CD4-positive, alpha-beta T cell treated with Interleukin-6 at 100 ng/mL for 8 hours (primary cell): ENCODE measurements at places on chromosomes 5 and 9.

GRCh38 chr5:33364406-33364805 lies 76.4 kb upstream of the TARS1 start:
- DNase-seq = no peak

GRCh38 chr9:68500457-68501381 lies 40.0 kb downstream of the TMEM252 start:
- DNase-seq = no peak

GRCh38 chr9:114174876-114175771 lies 19.8 kb downstream of the COL27A1 start:
- DNase-seq = no peak

DNA sequence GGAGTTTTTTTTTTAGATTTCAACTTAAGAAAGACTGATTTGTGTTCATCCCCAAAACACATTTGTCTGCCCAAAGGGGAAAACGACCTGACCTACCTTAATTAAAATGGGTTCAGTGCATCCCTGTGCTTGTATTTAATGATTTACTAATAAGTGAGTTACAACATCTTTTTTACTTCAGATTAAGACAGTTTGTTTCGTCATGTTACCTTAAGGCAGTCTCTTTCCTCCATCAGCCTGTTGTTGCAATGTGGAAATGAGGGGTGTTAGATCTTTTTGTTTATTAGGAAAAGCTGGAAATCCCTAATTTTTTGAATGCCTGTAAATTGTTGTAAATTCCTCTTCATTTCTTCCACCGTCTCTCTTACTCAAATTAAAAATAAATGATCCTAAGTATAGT lies 177.5 kb downstream of the GDNF start:
- DNase-seq = no peak

DNA sequence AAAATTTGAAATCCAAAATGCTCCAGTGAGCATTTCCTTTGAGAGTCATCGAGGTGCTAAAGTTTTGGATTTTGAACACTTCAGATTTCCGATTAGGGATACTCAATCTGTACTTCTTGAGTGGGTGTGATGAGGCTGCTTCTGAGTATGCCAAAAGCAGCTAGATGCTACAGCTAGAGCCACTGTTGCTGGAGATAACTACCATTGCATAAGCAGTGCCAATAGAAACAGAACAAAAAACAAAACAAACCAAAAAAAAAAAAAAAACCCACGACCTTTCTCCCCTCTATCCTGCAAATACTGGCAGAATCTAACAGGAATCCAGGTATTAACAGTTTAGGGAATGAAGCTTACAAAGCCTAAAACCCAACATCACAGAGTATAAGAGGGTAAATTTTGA lies 43.5 kb downstream of the PKD2L2 start:
- DNase-seq = no peak

GRCh38 chr5:18003784-18004183 lies 369.5 kb downstream of the TAF11L14 start:
- DNase-seq = no peak

GRCh38 chr9:131467214-131467935 lies 35.3 kb upstream of the POMT1 start:
- no peak for DNase-seq

GRCh38 chr9:104855807-104856206 lies 72.1 kb downstream of the ABCA1 start:
- no peak for DNase-seq

GRCh38 chr5:62341783-62342475 lies 35.9 kb downstream of the KIF2A start:
- DNase-seq = peak; percentile 13

- no peak for DNase-seq
Observed at GRCh38 chr5:143878430-143878829, 66.5 kb downstream of the HMHB1 start.

- peak; percentile 33 for DNase-seq
Observed at GRCh38 chr9:93061791-93062763, 3.6 kb downstream of the SUSD3 start.

- no peak for DNase-seq
Observed at GRCh38 chr9:77277719-77278118, 100.4 kb downstream of the VPS13A start.

GRCh38 chr9:102101723-102102122 lies 363.3 kb upstream of the GRIN3A start:
- no peak for DNase-seq

DNA sequence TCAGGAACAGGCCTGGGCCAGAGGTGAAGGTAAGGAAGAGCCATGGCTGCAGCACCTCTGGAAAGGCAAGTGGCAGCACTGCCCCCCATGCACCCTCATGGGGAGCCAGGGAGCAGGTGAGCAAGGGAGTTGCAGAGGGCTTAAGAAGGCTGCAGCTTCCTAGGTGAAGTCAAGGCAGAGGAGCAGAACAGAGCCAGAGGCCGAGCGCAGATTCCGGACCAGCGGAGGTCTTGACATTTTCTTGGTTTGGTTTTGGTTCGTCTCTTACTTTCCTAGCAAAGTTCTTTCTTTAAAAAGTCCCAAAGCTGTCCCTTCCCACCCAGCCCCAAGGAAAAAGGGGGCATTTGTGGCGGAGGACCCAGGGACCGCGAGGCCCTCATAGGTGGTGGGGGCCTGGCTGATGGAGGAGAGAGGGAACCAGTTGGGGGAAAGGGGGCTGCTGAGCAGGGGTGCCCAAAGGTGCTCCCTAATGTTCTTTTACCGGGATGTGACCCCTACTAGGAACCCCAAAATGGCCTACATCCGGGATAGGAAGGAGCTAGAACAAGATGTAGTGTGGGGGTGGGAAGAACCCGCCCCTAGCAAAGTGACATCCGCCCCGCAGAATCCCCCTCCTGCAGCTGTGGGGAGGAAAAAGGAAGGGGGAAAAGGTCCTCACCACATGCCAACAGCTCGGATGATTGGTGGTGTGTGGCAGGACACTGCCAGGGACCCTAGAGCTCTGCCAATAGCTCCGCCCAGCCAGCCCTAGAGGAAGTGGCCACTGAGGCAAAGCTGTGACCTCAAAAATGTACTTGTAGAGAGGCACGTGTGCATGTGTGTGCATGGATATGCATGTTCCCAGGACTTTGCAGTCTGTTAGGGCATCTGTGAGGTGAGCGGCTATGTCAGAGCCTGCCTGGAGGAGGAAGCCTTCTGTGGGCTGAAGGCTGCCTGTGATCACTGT lies 914 bp upstream of the CD72 start:
- DNase-seq = peak; percentile 38

- DNase-seq = no peak
Observed at GRCh38 chr9:109278848-109279247, 42.0 kb downstream of the EPB41L4B start.

- no peak for DNase-seq
Observed at GRCh38 chr9:111965566-111966019, 69.0 kb downstream of the UGCG start.

DNA sequence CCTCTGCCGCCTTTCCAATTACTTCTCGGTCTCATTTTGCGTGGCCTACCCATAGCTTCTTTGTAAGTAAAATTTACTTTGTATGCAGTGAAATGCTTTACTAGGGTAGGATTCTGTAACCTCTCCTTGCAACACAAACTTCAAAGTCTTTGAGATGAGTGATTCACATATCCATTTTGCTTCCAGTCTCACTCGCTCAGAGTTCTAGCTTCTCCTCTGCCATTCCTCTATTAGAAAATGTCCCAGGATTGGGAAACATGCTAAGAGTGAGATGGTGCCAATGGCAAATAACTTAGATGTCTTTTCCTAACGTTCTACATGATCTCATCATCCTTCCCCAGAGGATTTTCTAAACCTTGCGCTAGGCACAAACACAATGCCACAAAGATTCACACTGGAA lies 270.5 kb upstream of the SLC30A5 start:
- DNase-seq = no peak

- DNase-seq = no peak
Observed at GRCh38 chr5:139639619-139640380, 8.3 kb upstream of the CXXC5 start.

DNA sequence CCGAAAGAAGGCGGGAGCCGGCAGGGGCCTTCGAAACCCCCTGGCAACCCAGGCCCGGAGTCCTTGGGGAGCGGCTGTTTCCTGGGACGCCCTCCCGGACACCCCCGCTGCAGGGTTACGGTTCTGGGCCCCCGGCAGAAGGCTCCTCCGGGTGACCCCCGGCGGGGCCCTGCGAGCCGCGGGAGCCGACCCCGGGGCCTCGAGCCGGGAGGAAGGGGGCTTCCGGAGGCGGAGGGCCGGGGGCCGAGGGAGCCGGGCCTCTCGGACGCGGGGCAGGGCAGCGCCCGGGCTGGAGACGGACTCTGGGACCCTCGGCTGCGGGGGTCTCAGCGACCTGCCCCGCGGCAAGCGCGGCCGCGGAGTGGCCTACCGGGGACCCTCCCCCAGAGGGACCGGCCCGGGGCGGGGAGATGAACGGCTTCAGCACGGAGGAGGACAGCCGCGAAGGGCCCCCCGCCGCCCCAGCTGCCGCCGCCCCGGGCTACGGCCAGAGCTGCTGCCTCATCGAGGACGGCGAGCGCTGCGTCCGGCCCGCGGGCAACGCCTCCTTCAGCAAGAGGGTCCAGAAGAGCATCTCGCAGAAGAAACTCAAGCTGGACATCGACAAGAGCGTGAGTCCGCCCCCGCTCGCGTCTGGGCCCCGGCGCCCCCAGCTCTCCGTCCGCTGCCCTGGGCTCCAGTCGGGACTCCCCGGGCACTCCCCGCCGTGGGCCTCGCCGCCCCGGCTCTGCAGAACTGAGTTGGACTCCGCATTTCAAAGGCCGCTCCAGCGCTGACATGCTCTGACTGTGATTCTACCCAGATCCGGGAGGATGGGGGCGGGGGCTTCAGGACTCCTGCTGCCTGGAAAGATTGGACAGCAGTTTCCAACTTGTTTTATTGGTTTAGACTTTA lies 645 bp downstream of the SAP30L start:
- peak; percentile 12 for DNase-seq

GRCh38 chr5:17309462-17309861 lies 92.0 kb downstream of the BASP1 start:
- DNase-seq = no peak

DNA sequence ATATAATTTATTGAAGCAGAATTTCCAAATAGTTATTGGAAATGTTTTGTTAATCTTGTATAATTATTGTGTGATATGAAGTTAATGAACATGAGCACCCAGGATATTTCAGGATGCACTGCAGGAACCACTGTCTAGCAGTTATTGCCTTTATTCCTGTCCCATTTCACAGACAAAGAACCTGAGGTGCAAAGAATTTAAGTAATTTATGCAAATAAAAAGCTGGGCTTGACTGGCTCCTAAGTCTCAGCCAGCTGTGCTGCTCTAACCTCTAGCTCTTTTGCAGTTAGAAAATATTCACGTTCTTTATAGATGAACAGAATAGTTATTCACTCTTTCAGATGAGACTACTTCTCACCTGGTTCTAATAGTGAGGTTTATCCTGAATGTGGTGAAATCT lies 50.0 kb upstream of the NUDT12 start:
- DNase-seq = no peak

GRCh38 chr9:106616026-106616425 lies 246.9 kb upstream of the ZNF462 start:
- DNase-seq = no peak

- DNase-seq = no peak
Observed at GRCh38 chr5:173014671-173015070, 31.1 kb downstream of the ATP6V0E1 start.

GRCh38 chr5:87002485-87002884 lies 265.2 kb upstream of the RASA1 start:
- no peak for DNase-seq

DNA sequence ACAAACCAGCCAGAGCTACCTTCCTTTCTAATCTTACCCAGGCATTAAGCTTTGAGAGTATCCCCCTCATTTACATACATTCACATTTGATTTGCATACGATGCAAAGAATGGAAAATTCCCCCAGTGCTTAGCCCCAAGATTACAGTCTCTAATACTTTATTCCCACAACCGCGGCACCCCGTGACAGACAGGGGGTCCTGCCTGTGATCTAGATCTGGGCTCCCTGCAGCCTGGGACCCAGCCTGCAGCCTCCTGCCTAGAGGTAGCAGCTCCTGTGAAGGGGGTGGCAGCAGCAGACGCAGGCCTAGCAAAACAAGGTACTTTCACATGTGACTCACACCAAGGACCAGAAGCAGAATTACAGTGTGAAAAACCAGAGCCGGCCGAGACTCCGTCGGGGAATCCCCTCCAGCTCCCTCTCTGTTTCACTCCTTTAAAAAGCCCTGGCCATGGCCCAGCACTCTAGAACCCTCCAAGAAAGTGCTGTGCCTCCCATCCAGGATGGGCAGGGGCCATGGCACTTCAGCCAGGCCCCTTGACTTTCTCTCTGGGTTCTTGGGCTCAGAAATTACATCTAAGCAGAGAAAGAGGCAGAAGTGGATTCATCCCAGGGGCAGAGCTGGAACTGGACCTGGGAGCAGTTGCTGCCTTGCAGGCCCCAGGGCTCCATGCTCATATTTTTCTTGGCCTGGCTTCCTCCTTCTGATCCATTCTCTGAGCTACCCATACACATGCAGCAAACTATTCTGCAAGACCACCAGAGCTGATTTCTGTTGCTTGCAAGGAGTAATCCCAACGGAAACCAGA lies 14.0 kb upstream of the TCF7 start:
- peak; percentile 89 for DNase-seq

- no peak for DNase-seq
Observed at GRCh38 chr5:107605596-107606125, 65.1 kb downstream of the EFNA5 start.

DNA sequence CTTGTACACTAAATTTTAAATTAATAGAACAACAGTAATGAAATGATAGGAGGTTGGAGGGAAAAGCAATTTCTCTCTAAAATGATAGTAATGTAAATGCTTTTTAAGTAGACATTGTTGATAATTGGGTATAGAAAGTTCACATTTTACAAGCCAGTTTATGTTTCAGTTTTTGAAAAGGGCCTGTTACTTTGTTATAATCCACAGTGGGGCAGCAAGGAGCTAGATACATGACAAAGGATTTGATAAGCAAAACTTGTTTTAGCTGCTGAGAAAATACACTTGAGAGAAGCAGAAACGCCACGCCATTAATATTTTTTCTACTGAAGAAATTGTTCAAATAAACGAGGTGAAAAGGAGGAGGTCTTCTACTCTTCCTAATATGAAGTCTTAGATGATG lies 30.2 kb downstream of the SREK1 start:
- DNase-seq = no peak

- DNase-seq = no peak
Observed at GRCh38 chr9:114522286-114522685, 17.0 kb upstream of the WHRN start.

GRCh38 chr5:123882319-123882964 lies 370.5 kb downstream of the CSNK1G3 start:
- DNase-seq = no peak

DNA sequence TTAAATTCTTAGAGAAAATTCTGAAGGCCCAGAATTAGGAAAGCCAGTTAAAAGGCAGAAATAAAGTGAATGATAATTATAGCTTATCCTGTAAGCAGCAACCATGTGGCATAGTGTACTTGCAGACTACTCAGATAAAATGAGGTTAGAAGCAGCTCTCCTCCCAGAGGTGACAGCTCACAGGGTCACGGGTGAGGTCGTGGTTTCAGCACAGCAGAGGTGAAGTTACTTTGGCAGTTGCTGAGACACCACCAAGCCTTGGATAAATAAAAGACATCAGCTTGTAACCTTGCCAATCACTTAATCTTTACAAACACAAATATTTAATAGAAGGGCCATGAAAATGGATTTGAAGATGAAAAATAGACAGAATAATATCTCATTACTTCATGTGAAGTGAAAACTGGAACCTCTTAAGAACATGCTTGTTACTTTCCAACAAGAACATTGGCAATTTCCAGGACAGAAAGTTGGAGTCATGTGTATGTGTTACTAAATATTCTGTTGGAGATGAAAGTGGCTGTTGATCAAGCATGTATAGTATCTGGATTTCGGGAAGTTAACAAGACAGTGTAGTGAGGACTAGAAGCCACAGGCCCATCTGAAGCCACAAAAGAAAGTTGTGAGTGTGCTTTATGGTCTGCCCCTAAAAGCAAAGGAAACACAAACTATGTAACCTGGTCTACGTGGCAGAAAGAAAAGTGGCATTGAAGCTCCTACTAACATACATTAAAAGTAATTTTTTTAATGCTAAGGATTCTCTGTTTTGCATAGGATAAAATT lies 134.4 kb downstream of the ERCC6L2 start:
- peak; percentile 56 for DNase-seq
